Head of caudate nucleus (tissue), 42 donors: ENCODE measurements at places on chromosomes 13 and 19.

GRCh38 chr19:37936166-37936565 is 29.2 kb downstream of the SIPA1L3 start:
- no peak for DNase-seq

GRCh38 chr19:342801-343421 is 1.7 kb downstream of the MIER2 start:
- DNase-seq = peak; percentile 34

GRCh38 chr19:39745643-39746042 is 7.8 kb upstream of the CLC start:
- no peak for DNase-seq

- DNase-seq = no peak
Observed at GRCh38 chr19:45376045-45376724, 5.8 kb upstream of the ERCC2 start.

DNA sequence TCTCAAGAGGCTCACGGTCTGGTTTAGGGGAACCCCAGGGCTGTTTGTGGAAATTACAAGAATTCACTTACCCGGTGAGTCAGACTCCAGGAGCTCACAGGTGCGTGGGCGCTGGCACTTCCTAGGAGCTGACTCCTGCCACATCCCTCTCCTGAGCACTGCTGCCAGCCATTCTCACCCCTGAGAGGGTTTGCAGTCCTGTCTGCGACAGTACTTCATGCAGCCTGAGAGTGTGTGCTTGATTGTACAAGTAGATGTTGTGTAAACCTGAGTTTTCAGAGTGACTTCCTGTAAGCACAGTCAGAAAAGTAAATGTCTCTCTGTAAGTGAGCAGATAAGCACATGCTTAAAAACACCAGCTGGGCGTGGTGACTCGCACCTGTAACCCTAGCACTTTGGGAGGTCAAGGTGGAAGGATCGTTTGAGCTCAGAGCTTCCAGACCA is 8.1 kb downstream of the MRPL4 start:
- peak; percentile 73 for DNase-seq

- peak; percentile 67 for DNase-seq
Observed at GRCh38 chr13:44373601-44374347, at the start of gene SERP2. SERP2 (plus strand) TSS chr13:44373824; CDS start chr13:44374026, 202 bp downstream.

DNA sequence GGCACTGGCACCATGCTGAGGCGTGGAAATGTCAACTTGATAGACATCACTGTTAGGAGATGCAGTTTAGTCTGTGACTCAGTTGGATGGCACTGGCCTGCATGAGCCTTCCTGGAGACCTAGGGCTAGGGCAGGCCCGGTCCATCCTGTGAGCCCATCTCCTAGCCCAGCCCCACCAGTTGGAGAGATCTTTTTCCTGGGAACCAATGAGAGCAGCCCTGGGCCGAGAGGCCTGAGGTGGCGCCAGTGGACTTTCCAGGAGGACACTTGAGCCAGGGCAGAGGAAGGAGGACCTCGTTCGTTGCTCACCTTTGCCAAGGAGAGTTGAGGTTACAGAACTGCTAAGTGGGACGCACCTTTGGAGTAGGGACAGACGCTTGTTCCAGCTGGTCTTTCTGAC is 100.5 kb upstream of the TEX29 start:
- DNase-seq = no peak

- DNase-seq = peak; percentile 38
Observed at GRCh38 chr19:11089254-11090013, at the start of gene LDLR. LDLR (plus strand) TSS chr19:11089463; CDS start chr19:11089549, 86 bp downstream.

DNA sequence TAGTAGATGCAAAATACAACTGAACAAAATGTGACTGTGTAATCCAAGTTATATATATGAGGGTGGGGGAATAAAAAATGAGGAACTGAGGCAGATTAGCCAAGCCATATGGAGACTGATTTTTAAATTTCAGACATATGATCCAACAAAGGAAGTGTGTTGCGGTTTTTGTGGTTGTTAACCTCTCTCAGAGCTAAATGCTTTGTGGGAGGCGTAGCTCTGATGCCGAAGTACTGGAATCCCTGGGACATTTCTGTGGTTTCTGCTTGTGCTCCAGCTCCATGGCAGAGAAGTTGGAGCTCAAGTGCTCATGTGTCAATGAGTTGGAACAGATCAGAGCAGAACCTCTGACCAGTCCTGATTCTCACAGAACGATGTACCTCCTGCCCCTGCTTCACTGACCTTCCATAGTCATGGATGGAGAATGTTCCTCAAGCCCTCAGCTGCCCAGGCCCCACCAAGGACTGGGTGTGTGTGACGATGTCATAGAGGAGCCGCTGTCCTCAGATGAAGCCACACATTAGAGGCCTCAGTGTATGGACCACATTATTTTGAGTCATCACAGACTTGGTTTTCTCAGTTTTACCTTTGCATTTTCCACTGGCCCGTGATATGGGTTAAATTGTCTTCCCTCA is 107.6 kb downstream of the SOX1 start:
- no peak for DNase-seq

GRCh38 chr19:47897861-47898260 is 11.7 kb upstream of the SULT2A1 start:
- no peak for DNase-seq
